ENCODE measurements at places on chromosomes 12 and 14. TPM values are rescaled to one million over a fixed set of nuclear protein-coding genes. Genes with fewer than 3 reads are reported as not detected.

Gene FANCM
- 1.8 TPM for total RNA-seq

Gene OTX2
- not detected for total RNA-seq

Gene IKZF4
- total RNA-seq: 7.3 TPM

Gene CCDC177
- not detected for total RNA-seq

Gene RNASE7
- total RNA-seq: not detected

Gene FAM222A
- total RNA-seq: 1.2 TPM

Gene PLBD1
- 15.2 TPM for total RNA-seq

Gene RIC8B
- 13.3 TPM for total RNA-seq

Gene PLEKHH1
- 4.1 TPM for total RNA-seq

Gene BRMS1L
- total RNA-seq: 8.9 TPM

Gene C12orf56
- total RNA-seq: not detected

DNA sequence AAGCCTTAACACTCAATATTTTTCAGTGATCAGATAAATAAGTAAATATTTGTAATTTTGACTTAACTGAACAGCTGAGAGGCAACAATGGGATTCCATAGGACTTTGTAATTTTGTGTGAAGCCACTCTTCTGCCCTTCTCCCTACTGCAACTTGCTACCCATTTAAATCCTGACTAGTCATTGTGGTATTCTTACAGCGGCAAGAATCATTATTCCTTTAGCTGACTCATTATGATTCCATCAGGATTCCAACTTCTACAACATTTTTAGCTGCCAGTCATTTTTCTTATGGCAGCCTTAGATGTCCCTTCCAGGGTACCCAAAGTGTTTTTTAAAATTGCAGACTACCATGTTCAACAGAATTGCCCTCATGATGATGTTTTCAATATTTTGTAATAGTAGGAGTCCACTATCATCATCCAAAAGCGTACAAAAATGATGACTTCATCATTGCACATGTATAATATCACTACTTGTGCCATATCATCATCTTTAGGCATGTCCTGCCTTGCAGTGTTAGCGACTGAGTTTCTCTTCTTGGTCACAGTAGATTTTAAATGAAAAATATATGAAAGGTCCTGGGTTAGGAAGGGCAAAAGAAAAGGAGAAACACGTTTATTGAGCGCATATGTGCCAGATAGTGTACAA, 5.1 kb upstream of the MAGOHB start:
- ATAC-seq: no peak

GRCh38 chr12:47099610-47100009, 19.9 kb upstream of the AMIGO2 start:
- no peak for ATAC-seq

DNA sequence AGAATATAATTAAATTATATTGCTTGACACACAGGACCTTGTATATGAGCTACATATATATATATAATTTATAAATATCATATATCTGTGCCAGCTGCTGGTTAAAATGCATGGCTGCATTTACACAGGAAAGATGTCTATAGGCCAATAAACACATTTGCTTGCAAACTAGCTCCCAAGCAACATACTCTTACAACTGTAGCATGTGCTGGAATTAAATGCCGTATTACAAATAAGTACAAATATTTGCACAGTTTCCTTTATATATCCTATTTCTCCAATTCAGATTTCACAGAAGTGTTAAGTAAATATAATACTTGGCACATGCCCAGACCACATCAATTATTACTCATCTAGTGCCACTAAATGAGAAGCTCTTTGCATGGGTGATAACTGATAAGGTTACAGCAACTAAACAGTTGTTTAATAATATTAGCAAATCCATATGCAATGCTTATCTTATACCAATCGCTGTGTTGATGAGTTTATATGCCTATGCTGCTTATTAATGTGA, 66.7 kb upstream of the E2F7 start:
- no peak for ATAC-seq

DNA sequence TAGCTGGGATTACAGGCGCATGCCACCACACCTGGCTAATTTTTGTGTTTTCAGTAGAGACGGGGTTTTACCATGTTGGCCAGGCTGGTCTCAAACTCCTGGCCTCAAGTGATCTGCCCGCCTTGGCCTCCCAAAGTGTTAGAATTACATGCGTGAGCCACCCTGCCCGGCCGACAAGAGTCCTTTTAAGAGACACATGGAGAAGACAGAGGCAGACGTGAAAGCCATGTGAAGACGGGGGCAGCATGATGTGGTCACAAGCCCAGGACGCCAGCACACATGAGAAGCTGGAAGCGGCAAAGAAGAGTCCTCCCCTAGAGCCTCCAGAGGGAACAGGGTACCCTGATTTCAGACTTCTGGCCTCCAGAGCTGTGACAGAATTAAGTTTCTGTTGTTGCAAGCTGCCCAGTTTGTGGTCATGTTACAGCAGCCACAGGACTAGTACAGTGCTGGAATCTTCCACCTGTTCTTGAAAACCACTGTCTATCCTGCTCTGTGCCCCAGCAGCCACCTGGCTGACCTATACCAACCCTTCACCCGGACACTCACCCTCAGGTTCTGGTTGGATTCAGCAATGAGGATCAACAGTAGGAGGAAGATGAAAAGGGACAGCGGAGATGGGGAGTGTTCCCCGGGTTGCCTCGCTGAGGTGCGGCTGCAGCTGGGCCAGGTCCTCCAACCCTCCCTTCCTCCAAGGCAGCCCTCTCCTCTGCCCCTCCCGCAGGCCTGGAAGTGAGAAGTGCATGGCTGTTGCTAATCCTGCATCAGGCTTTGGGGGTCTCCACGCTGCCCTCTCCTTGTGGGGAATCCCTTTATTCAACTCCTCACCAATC, 16.9 kb downstream of the VPS37B start:
- no peak for ATAC-seq

DNA sequence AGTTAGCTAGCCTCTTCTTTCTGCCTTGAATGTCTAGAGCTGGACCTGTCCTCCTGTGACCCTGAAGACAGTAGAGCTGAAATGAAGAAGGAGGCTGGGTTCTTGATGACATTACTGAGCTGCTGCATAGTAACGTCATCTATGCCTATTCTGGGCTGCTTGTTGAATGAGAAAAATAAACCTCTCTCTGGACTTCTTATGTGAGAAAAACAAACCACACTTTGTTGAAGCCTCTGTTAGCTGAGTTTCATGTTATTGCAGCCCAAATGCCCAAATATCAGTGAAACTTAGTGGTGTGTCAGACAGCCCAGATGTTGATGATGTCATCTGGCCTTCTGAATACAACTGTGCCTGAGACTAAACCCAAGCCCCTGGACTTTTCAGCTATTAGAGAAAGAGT, 67.0 kb upstream of the MAX start:
- ATAC-seq: peak; percentile 17

DNA sequence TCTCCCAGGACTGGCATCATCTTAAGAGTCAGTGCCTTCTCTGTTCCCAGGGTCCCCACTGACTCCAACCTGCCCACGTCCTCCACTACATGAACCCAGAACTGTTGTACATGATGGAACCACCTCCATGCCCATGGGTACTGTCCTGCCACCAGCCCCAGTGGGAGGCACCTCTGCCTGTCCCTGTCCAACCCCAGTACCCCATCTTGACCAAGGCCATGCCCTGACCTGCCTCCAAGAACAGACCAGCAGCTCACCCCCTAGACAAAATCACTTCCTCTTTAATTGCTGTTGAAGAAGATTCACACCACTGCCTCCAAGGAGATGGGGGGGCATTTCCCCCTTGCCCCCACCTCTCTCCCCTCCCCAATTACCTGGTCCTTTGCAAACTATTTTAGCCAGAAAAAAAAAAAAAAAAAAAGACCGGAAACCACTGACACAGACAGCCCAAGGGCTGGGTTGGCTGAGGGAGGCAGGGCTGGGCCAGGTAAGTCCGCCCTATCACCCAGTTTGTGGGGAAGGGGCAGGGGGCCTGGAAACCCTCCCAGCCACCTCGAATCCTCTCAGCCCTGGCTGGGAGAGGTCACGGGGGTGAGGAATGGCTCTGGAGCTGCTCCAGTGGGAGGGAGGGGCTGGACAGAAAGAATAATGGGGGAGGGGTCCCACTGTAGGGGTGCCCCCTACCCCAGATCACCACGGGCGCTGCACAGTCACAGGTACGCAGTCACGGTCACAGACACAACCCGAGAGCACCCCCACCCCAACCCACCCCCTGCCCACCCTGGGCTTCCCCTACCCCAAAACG, 13.4 kb downstream of the AGAP2 start:
- ATAC-seq: no peak

- ATAC-seq: no peak
Observed at GRCh38 chr14:57737598-57737997, 128.3 kb downstream of the SLC35F4 start.

GRCh38 chr12:100508751-100509150, 35.1 kb downstream of the NR1H4 start:
- no peak for ATAC-seq

- ATAC-seq: no peak
Observed at GRCh38 chr14:64324895-64325294, 30.7 kb upstream of the ESR2 start.

DNA sequence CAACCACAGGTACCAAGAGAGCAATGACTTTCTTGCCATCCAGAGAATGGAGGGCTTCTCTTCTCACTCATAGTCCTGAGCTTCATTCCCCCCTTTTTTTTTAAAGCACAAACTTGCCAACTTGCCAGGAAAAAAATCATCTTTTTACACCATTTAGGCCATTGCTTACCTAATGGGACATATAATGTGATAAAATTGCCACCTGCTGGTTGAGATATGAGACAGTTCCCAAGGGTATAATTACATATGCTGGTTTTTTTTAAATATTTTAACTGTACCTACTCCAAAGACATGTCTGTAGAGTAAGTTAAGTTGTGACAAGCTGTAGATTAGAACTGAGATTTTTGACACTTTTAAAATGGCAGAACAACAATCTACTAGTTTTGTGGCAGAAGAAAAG, 519.1 kb upstream of the SEL1L start:
- ATAC-seq: no peak

GRCh38 chr12:46101485-46101869, 111.1 kb upstream of the SCAF11 start:
- no peak for ATAC-seq

DNA sequence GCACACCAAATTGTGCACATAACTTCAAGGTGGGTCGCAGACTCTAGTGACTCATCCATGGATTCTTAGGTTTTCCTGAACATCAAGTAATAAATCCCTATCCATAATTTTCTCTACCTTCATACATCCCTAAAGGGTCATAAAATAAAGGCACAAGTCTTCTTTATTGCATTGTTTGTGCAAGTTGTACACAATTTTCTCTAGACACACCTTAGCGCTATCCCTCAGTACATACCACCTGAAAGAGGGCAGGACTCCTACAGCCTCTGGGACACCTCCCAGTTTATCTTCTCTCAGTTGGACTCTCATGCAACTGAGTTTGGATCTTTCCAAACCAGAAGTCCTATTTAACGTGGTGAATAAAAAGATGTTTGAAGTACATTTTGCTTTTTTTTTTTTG, 168.5 kb upstream of the BMP4 start:
- ATAC-seq: no peak

DNA sequence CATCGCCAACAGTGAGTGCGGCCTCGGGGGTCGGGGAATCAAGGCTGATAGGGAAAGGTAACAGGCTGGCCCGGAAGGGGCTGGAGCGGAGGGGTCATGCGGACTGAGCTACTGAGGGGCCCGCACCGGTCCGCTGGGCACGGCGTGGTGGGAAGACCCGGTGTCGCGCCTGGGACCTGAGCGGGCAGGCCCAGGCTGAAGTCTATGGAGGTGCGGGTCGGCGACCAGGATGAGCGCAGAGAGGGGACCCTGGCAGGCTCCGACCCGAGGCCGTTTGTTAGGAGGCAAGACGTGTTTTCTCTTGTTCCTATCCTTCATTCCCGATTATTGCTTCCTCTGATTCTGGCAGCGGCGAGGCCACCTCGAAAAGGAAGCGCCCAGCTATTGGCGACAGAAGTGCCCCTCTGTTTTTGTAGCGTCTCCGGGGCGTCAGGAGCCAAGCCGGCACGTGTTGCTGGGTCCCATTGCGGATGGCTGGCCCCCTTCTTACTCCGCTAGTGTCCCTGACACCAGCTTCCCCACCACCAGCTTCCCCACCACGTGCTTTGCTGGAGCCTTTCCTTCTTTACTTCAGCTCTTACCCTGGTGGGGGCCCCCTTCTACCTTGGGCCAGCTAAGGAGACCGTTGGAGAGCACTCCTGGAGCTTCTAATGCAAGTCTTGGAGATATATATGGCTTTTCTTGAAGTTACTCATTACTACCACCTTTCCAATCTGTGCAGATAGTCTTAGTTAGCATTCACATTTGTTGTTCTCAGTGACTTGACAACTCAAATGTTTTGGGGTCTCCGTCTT, 653 bp downstream of the PA2G4 start:
- ATAC-seq: peak; percentile 9

GRCh38 chr12:113751513-113751912, 214.6 kb downstream of the RBM19 start:
- ATAC-seq: no peak

DNA sequence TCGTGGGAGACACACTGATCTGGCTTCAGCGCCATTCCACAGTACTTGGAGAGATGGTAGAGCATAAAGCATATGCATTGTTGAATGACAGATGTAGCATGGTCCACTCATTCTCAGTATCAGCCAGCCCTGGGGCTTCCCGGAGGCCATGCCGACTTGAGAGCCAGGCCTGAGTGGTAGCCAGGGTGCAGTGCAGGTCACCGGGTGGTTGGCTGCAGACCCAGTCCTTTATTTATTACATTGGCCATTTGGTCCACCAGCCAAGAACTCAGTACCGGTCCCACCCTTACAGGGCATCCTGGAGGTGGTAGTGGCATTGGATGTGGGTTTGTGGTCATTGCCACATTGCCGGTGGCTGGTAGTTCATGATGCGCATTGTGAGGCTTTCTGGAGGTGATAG, 121.6 kb upstream of the RTL1 start:
- no peak for ATAC-seq

DNA sequence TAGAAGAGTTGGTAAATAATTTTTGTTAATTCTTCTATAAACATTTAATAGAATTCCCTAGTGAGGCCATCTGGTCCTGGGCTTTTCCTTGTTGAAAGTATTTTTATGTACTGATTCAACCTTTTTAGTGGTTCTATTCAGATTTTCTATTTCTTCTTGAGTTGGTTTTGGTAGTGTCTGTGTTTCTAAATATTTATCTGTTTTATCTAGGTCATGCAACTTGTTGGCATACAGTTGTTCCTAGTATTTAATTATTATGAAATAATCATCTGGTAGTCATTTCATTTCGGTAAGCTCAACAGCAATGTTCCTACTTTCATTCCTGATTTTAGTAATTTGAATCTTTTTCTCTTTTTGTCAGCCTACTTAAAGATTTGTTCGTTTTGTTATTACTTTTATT, 234.1 kb upstream of the GARIN2 start:
- no peak for ATAC-seq

- ATAC-seq: no peak
Observed at GRCh38 chr12:20829919-20830318, 19.4 kb downstream of the SLCO1B3 start.
